Activated T-helper 1 cell treated with anti-CD3 and anti-CD28 coated beads, Interleukin-12 subunit alpha, Interleukin-12 subunit beta, Interleukin-2, Interleukin-4 antibody, amounts not matched to agents 30 ng/mL and 10 ng/mL and 1 ng/mL, durations not matched to agents 14 hours and 24 hours and 36 hours (primary cell): ENCODE measurements at places on chromosomes 11 and 22.

GRCh38 chr11:112583261-112583893 is 322.7 kb upstream of the PLET1 start:
- no peak for DNase-seq

- no peak for DNase-seq
Observed at GRCh38 chr11:1040428-1041148, 4.1 kb upstream of the MUC6 start.

DNA sequence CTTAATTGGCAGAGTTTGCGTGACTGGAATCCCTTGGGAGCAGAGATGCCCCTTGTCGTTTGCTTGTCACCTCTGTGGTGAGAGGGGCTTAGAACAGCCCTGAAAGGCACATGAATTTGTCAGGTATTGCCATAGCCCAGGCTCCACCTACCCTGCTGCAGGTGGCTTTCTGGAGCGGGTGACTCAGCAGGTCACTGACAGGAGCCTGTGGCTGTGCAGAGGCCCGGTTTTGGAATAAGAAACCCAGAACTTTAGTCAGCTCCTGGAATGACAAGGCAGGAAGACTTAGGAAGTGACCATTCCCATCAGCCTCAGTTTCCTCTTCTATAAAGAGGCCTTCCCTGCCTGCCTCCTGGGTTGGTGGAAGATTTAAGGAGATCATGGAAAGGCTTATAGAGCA is 539.7 kb downstream of the INSC start:
- DNase-seq = no peak

GRCh38 chr11:26245046-26245445 is 86.9 kb upstream of the ANO3 start:
- no peak for DNase-seq

- no peak for DNase-seq
Observed at GRCh38 chr11:29231586-29231985, 785.2 kb downstream of the KCNA4 start.

- no peak for DNase-seq
Observed at GRCh38 chr22:26399289-26399688, 29.8 kb upstream of the ASPHD2 start.
